ENCODE measurements at places on chromosomes 2 and 18. TPM values are rescaled to one million over a fixed set of nuclear protein-coding genes. Genes with fewer than 3 reads are reported as not detected.

The TMEM17 gene
- 4.7 TPM for total RNA-seq

The FSHR gene
- total RNA-seq, result not detected

The TMEM178A gene
- total RNA-seq, result 11.9 TPM

The CCDC74B gene
- 7.1 TPM for total RNA-seq

The HOXD11 gene
- 2.2 TPM for total RNA-seq

The LYG2 gene
- not detected for total RNA-seq

The GCG gene
- total RNA-seq, result 0.36 TPM

The POTEJ gene
- not detected for total RNA-seq

The CAPN13 gene
- total RNA-seq, result 0.14 TPM

The SERPINB12 gene
- not detected for total RNA-seq

The SPR gene
- total RNA-seq, result 11.4 TPM

The ERICH2 gene
- total RNA-seq, result 0.47 TPM

The LYPD6 gene
- 16.2 TPM for total RNA-seq

The PAIP2B gene
- 10.3 TPM for total RNA-seq

The TCF7L1 gene
- 48.3 TPM for total RNA-seq

The ST8SIA3 gene
- not detected for total RNA-seq

The GAREM1 gene
- 9.5 TPM for total RNA-seq

The ALPP gene
- not detected for total RNA-seq

The IHH gene
- 0.38 TPM for total RNA-seq

The SH3RF3 gene
- 2.5 TPM for total RNA-seq

The CHN1 gene
- 33.9 TPM for total RNA-seq

The CEP68 gene
- 23.0 TPM for total RNA-seq

The OR6B2 gene
- not detected for total RNA-seq

The UCN gene
- total RNA-seq, result 3.1 TPM

The CXCR4 gene
- total RNA-seq, result 1.5 TPM

The TMEM163 gene
- not detected for total RNA-seq

The SLC9A4 gene
- total RNA-seq, result 0.11 TPM

The CD28 gene
- total RNA-seq, result not detected

The CRYBA2 gene
- total RNA-seq, result not detected

The CHRNG gene
- not detected for total RNA-seq

The ARMC9 gene
- 49.8 TPM for total RNA-seq

The GALNT3 gene
- 8.3 TPM for total RNA-seq

All from mesothelial cell of epicardium (in vitro differentiated cells).